Immature natural killer cell (primary cell): ENCODE measurements at places on chromosomes 2 and 18.

GRCh38 chr2:151150331-151151320 lies 111.0 kb downstream of the RBM43 start:
- DNase-seq, result no peak

GRCh38 chr2:190435031-190435670 lies 27.0 kb downstream of the MFSD6 start:
- DNase-seq, result no peak

GRCh38 chr2:132815516-132815915 lies 145.5 kb upstream of the LYPD1 start:
- no peak for DNase-seq

- no peak for DNase-seq
These were observed 115.8 kb upstream of the NOSTRIN start for GRCh38 chr2:168686452-168687191.

GRCh38 chr2:233414777-233415570 lies 60.7 kb downstream of the DGKD start:
- DNase-seq, result no peak

- no peak for DNase-seq
These were observed 54.1 kb upstream of the KLF7 start for GRCh38 chr2:207219676-207220501.

- DNase-seq, result no peak
These were observed 463.8 kb downstream of the LPIN1 start for GRCh38 chr2:12210016-12210933.

DNA sequence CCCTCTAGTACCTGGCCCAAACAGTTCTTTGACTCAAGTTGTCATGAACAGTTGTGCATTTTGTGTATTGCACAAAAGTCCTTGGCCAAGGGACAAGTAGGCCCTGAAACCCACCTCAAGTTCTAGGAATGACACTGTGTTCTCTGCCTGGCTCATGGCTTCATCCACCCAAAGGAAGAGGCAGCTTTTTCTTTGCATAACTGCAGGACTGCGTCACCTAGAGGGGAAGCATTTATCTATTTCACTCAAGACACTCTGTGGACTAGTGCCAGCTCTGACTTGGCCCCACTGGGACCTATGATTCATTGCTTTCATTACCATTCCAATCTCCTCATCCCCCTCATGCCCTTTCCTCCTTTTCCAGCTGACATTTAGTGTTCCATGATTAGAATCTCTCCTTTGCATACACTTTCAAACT lies 119.3 kb upstream of the SIX2 start:
- no peak for DNase-seq

DNA sequence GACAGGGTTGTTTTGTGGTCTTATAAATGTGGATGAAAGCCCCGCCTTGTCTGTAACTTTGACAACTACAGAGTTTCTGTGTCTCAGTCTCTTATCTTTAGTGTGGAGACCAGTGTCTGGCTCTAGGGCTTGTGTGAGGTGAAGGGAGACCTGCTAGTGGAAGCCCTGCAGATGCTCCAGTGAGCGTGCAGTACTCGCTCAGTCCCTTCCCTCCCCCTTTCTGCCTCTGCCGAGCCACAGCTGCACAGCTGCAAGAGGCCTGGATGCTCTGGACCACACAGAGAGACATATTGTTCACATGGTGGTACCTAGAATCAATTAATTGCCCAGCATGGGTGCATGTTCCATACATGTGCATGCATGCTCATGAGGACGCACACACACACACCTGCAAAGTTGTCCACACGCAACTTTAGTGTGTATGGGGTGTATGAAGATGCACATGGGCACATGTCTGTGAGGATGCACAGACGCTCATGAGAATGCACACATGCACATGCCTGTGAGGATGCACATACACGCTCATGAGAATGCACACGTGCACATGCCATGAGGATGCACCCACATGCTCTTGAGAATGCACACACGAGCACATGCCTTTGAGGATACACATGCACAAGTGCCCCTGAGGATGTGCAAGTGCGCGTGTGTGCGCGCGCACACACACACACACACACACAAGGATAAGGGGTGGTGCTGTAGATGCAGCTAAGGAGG lies 282.1 kb upstream of the HS6ST1 start:
- no peak for DNase-seq
